OCI-M1 (cell line): ENCODE measurements at places on chromosomes 12 and 14.

- no peak for DNase-seq
Observed at GRCh38 chr14:44586910-44587309, 79.8 kb upstream of the FSCB start.

GRCh38 chr12:41287500-41288141 is 99.5 kb downstream of the PDZRN4 start:
- DNase-seq, result peak; percentile 52

DNA sequence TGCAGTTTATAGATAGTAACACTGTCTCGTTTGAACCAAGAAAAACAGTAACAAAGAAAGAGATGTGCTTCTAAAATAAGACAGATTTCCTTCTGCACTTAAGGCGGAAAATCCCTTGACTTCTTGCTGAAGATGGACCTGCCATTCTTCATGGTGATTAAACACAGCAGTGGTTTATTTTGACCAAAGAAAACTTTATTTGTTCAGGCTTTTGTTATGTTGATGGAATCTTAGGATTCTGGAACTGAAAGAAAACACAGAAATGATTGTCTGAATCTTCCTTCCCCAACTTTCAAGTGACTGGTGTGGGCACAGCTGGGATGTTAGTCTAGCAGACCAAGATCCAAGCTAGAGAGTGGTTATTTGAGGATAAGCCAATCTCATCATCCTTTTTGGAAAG is 72.2 kb downstream of the DACT1 start:
- DNase-seq, result no peak

GRCh38 chr12:90250042-90250441 is 541.4 kb upstream of the ATP2B1 start:
- no peak for DNase-seq

DNA sequence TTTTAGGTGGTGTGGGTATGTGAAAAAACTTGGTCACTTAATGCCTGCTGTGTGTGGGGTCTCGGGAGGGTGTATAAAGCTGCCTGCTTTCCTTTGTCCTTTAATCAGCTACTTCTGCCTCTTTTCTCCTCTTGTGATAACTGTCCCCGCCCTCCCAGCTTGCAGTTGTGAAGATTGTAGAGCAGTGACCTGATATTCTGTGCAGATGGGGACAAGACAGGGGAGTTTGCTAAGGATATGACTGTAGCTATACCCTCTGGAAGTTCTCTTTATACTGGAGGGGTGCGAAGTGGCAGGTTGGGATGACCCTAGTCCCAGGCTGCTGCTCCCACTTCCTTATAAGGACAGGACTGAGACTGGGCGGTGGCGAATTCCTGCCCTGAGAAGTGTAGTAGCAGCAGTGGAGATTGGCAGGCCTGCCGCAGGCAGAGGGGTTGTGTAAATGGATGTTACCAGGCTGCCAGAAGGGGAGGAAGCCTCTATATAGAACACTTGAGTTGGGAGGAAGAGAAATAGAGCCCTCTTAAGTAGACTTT is 835 bp downstream of the MYL6 start:
- DNase-seq, result peak; percentile 82

GRCh38 chr14:96581902-96582301 is 79.7 kb downstream of the PAPOLA start:
- DNase-seq, result no peak

- DNase-seq, result no peak
Observed at GRCh38 chr12:57164966-57165625, 17.7 kb upstream of the LRP1-AS start.

DNA sequence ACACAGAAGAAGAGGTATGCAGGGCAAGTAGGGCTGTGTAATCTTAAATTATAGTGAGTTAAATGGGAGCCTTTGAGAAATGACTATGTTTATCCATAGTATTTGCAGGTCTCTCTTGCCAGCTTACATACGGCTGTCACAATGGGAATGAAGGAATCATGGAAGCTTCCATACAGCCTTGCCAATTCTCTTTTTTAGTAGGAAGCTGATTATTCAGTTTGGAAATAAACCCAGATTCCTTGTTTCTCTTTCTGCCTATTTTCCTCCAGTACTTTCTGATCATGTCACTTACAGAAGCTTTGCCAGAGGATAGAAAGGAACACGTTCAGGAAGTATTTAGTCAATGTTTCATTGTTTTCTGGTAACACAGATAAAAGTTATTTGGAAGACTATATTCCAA is 217.4 kb upstream of the DIO2 start:
- DNase-seq, result no peak

- DNase-seq, result no peak
Observed at GRCh38 chr14:59787045-59787674, 83.4 kb downstream of the RTN1 start.

GRCh38 chr12:68981516-68981915 is 48.5 kb upstream of the CPM start:
- DNase-seq, result no peak

- DNase-seq, result no peak
Observed at GRCh38 chr12:14741153-14741552, 44.8 kb upstream of the GUCY2C start.

GRCh38 chr12:25135531-25136154 is 59.3 kb downstream of the DNAI7 start:
- DNase-seq, result no peak

- DNase-seq, result no peak
Observed at GRCh38 chr12:54683398-54683797, 35.2 kb upstream of the DCD start.

GRCh38 chr14:67571275-67571990 is 28.6 kb downstream of the PIGH start:
- DNase-seq, result peak; percentile 62
